Stimulated activated CD4-positive, alpha-beta T cell treated with anti-CD3 and anti-CD28 coated beads, TNF-alpha, amount 100 ng/mL, for 4 hours (primary cell): ENCODE measurements at places on chromosomes 16 and 17.

GRCh38 chr17:39161962-39162361 lies 4.0 kb downstream of the ARL5C start:
- no peak for DNase-seq

- no peak for DNase-seq
Observed at GRCh38 chr16:68739964-68740627, 3.0 kb downstream of the CDH1 start.

- no peak for DNase-seq
Observed at GRCh38 chr17:38444151-38444550, 15.9 kb downstream of the ARHGAP23 start.

- DNase-seq, result no peak
Observed at GRCh38 chr16:23996258-23996955, 160.6 kb downstream of the PRKCB start.

GRCh38 chr17:68424861-68425260 lies 32.4 kb downstream of the WIPI1 start:
- no peak for DNase-seq
